ENCODE measurements at places on chromosomes 11 and 22.

DNA sequence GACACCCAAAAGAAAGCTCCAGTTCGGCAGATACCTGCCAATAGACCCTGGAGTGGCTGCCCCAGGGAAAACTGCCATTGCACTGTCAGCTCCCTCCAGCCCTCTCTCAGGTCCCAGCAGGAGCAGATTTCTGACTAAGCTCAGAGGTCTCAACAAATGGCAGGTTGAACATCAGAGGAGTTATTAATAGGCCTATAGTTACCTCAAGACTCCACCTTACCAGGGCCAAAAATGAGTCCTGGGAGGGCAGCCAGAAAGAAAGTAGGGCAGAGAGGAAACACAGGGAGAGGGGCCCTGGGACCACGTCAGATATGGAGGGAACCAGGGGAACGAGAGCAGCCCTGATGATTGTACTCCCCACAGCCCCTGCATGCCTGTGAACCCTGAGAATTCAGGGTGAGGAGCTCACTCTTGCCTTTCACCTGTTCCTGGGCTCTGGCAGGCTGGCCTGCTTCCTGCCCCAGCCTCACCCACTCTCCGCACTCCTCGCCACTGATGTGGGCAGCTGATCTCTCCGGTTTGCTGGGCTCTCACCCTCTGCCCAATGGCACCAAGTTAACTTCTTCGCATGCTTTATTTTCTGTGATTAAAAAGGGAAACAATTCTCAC lies 4.3 kb upstream of the RGL4 start:
- no peak for DNase-seq

GRCh38 chr11:117424781-117425180 lies 97.1 kb downstream of the CEP164 start:
- no peak for DNase-seq

- DNase-seq = peak; percentile 92
Measured at GRCh38 chr22:18060646-18061620, 16.9 kb upstream of the PEX26 start.

GRCh38 chr11:125481531-125481930 lies 14.5 kb downstream of the FEZ1 start:
- DNase-seq = no peak

DNA sequence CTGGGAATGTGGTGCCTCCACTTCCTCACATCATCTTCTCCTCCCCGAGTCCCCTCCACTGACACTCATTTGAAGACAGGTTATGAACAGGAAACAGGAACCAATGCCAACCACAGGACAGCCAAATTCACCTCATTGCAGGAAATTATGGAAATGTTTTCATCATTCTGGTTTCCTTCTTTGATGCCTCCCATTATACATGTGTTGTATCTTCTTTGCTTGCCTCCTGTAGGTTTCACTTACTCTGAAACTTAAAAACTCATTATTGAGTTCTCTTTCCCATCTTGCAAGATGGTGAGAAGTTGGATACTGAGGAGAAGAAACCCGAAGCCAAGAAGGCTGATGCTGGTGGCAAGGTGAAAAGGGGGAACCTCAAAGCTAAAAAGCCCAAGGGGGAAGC lies 108.5 kb downstream of the PHF21B start:
- DNase-seq = peak; percentile 7

GRCh38 chr11:111549869-111550203 lies 9.3 kb downstream of the LAYN start:
- DNase-seq = no peak

DNA sequence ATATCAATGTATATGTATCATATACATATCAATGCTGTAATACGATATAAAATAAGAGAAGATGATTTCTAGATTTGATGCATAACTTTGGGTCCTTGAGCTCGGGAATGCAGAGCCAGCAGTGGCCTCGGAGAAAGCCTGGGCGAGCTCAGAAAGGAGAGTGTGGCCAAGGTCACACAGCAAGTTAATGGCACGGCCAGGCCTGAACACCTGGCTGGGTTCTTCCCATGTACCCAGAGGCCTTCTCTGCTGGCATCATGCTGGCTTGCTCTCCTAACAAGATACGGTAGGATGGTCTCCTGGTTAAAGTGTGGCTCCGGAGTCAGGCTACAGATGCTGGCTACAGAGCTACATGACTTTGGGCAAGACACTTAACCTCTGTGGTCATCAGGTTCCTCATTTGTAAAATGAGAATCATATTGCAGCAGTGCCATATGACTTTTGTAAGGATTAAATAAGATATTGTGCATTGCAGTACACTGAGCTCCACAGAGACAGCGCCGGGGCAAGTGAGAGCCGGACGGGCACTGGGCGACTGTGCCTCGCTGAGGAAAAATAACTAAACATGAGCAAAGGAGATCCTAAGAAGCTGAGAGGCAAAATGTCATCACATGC lies 29.9 kb downstream of the TPST2 start:
- DNase-seq = no peak

GRCh38 chr11:119103793-119104192 lies 2.1 kb upstream of the DPAGT1 start:
- no peak for DNase-seq

GRCh38 chr11:7222619-7223018 lies 29.1 kb upstream of the SYT9 start:
- no peak for DNase-seq

DNA sequence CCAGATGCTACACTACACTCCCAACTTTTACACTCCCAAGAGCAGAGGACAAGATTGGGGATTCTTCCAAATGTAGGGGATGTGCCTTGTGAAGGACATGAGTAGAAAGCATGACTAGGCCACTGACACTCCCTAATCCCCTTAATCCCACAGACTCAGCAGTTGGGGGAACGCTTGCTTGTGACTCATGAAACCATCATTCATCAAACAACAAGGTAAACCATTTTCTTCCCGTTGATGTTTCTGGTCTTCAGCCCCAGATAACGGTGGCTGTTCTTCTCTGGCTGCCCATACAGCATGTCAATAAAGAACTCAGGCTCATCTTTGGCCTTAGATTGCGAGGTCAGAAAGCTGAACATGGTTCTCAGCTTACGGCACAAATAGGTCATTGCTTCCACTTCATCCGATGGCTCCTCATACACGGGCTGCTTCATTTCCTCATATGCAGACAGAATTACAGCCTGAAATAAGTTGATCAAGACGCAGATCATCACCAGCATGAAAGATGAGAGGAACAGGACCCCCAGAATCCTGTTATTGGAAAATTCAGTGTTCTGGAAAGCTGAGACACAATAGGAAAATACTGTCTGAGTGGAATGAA lies 6.4 kb upstream of the CDPF1 start:
- no peak for DNase-seq

- no peak for DNase-seq
Measured at GRCh38 chr22:50737728-50738648, at the start of gene ACR. ACR (plus strand) TSS chr22:50738204; CDS start chr22:50738236, 32 bp downstream.

DNA sequence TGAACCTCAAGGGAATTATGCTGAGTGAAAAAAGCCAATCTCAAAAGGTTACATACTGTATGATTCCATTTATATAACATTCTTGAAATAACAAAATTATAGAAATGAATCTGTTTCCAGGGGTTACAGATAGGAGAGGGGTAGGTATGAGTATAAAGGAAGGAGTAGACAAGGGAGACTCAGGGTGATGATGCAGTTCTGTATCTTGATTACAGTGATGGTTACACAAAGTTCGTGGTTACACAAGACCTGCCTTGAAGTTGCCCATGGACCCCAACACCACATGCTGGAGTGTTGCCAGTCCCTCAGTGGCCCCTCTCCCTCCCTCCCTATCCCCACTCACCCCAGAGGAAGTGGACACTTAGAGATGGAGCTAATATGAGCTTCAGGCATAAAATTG lies 20.3 kb downstream of the STK33 start:
- DNase-seq = no peak

GRCh38 chr11:1126935-1127663 lies 30.7 kb upstream of the MUC5AC start:
- DNase-seq = no peak

DNA sequence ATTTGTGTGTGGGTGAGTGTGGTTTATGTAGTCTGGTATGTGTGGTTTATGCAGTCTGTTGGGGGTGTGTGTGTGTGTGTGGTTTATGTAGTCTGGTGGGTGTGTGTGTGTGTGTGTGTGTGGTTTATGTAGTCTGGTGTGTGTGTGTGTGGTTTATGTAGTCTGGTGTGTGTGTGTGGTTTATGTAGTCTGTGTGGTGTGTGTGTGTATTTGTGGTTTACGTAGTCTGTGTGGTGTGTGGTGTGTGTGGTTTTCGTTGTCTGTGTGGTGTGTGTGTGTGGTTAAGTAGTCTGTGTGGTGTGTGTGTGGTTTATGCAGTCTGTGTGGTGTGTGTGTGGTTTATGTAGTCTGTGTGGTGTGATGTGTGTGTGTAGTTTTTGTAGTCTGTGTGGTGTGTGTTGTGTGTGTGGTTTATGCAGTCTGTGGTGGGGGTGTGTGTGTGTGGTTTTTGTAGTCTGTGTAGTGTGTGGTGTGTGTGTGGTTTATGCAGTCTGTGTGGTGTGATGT lies 26.2 kb upstream of the PARVG start:
- no peak for DNase-seq

GRCh38 chr11:119741369-119742262 lies 12.6 kb upstream of the NECTIN1 start:
- peak; percentile 83 for DNase-seq

- DNase-seq = peak; percentile 45
Measured at GRCh38 chr11:127789927-127790326, 789.4 kb upstream of the KIRREL3 start.

GRCh38 chr22:20567993-20568417 lies 60.6 kb downstream of the MED15 start:
- no peak for DNase-seq

GRCh38 chr11:35211952-35212351 lies 73.0 kb downstream of the CD44 start:
- no peak for DNase-seq
